KG1 (cell line): ENCODE measurements at places on chromosomes 7 and 10.

- DNase-seq, result no peak
These were observed 64.6 kb downstream of the MKI67 start for GRCh38 chr10:128061306-128062300.

GRCh38 chr10:12872577-12872976 lies 128.9 kb downstream of the CCDC3 start:
- DNase-seq, result no peak

- no peak for DNase-seq
These were observed 32.0 kb downstream of the TSPAN14 start for GRCh38 chr10:80485946-80486764.

DNA sequence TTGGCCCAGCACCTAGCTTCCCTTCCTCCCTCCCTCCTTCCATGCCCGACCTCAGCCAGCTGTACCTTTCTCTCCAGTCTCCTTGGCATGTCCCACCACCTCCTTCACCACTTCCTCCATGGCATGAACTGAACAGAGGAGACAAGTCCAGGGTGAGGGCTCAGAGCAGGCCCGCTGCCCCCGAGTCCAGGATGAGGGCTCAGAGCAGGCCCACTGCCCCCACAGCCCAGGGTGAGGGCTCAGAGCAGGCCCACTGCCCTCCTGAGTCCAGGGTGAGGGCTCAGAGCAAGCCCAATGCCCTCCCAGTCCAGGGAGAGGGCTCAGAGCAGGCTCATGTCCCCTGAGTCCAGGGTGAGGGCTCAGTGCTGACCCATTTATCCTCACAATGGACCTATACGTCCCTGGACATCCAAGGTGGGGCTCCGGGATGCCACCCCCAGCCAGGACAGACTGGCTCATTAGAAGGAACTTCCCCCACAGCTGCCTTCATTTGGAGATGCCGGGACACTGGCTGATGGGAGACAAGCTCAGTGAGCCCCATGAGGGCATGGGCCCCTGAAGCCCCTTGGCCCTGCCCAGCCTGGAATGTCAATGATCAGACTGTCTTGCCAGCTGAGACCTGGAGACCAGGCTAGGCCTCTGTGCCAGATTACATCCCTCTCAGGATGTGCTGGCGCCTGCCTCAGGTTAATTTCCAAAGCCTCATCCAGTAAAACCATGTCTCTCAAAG lies 30.0 kb downstream of the AGAP4 start:
- no peak for DNase-seq

DNA sequence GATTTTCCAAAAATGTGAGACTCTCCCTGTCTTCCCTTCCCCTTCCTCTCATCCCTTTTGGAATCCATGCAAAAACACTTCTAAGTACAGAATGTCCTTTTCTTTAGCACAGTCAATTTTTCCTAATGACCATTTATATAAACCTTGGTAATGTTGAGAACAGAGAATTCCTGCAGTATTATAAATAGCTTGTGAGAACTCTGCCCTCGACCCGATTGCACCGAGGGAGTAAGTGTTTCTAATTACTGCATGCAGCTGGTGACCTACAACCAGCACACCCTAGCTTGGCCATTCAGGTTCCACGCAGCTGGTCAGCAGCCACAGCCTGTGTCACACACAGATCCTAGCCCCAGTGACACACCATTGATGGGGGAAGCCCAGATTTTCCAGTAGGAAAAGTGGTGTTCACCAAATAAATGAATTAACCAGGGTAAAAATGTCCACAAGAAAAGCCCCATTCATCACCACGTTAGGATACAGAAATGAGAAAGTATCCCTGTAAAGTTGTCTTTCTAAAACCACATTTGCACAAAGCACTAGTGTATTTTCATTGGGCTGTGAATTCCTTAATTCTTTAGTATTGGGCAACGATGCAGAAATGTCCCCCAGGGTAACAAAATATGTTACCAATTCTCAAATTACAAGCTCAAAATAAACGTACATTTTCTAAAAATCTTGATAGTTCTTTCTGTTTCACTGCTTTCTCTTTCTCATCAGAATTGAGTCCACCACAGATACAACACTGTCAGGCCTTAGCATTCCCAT lies 499.0 kb upstream of the KLF6 start:
- no peak for DNase-seq

GRCh38 chr10:101570428-101571270 lies 17.4 kb downstream of the POLL start:
- no peak for DNase-seq

- DNase-seq, result no peak
These were observed 148.0 kb downstream of the ZNF33B start for GRCh38 chr10:42490368-42490767.

DNA sequence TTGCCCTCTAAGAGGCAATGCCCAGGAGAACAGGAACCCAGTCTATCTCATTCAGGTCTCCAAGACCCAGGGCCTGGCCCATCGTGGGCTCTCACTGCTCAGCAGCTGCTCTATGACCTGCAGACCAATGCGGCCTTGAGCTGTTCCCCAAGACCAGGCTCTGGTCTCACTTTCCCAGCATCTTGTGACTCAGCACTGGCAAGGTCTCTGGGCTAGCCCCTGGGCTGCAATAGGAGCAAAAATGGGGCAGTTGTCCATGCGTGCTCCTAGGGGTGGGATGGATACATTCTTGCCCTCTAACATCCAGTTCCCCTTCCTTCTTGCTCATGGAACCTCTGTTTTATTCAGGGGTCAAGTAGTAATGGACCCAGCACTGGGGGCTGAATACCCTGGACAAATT lies 13.5 kb downstream of the GCK start:
- DNase-seq, result no peak

- no peak for DNase-seq
These were observed 23.0 kb downstream of the SFR1 start for GRCh38 chr10:104144931-104145330.

DNA sequence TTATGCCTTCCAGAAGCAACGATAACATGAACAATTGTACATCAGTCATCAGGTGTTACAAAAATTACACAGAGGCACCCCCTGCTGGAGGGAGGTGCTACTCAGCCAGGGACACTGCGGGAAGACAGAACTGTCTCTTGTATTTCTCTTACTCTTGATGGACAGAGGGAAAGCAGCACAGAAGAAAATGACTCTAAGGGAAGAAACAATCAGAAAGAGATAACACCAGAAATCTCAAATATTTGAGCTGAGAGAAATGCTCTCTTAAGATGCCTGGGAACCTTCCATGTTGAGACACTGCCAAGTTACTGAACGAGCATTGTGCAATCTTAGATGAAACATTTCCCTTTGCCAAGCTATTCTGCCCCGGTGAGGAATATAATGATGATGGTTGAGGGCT lies 227.6 kb upstream of the NPSR1 start:
- no peak for DNase-seq
